RWPE2 (cell line): ENCODE measurements at places on chromosomes 2 and 18.
A peak's percentile ranks its signal among the peaks of the same experiment; 100 is the strongest.

GRCh38 chr2:231186325-231186724, 12.1 kb upstream of the ARMC9 start:
- no peaks in the 10 kb centered on the region for H3K36me3 ChIP-seq
- no peak overlapping the region for H3K4me3 ChIP-seq
- no peak for DNase-seq

DNA sequence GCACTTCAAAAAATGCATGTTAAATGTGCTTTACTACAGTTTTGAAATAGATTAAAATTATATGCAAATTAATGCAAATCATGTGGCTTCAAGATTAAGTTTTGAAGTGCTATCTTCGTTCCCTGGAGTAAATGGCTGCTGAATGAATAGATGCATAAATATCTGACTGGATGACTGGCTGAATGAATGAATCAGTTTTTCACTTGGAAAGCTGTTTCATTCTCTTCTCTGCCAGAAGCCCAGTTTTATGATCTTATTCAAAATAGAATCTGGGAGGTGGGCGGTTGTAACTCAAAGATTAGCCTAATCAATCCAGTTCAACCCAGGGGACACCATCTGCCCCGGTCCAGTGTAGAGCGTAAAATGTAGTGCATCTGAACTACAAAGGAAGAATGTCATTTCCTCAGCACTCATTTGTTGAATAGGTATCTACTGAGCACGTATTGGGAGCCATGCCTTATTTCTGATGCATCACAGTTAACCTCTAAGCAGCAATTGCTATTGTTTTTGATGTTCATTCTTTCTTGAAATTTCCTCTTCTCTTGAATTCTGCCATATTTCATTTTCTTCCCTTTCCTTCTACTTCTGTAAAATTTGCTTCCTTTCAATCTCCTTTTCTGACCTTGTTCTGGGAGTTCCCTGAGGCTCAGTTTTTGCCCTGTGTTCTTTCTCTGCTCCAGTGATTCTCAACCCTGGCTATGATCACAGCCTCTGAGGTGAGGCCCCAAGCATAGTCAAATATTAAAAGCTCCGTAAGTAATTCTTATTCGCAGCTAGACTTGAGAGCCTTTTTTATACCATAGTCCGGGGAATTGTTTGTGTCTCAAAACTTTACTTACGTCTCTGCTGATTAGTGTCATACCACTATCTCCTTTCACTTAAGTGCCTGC, 282.7 kb downstream of the PARD3B start:
- DNase-seq: no peak
- no peaks in the 10 kb centered on the region for H3K27me3 ChIP-seq
- no peak overlapping the region for H3K27ac ChIP-seq
- no peak overlapping the region for H3K4me3 ChIP-seq

- H3K36me3 ChIP-seq: peaks cover 13% of the 10 kb centered on the region
- H3K27me3 ChIP-seq: no peaks in the 10 kb centered on the region
- no peak for DNase-seq
- H3K27ac ChIP-seq: peak overlapping the region; percentile 55
- peak overlapping the region; percentile 61 for H3K4me3 ChIP-seq
- H3K4me1 ChIP-seq: peaks cover 10% of the 10 kb centered on the region
Observed at GRCh38 chr18:36828157-36828629, 609 bp downstream of the TPGS2 start.

GRCh38 chr18:58544616-58545337, 84.1 kb downstream of the ALPK2 start:
- H3K36me3 ChIP-seq: no peaks in the 10 kb centered on the region
- H3K4me1 ChIP-seq: peaks cover 36% of the 10 kb centered on the region
- DNase-seq: no peak
- H3K27ac ChIP-seq: peak overlapping the region; percentile 38
- no peak overlapping the region for H3K4me3 ChIP-seq

- H3K36me3 ChIP-seq: no peaks in the 10 kb centered on the region
- H3K27ac ChIP-seq: no peak overlapping the region
- no peak for DNase-seq
- H3K4me3 ChIP-seq: no peak overlapping the region
- no peaks in the 10 kb centered on the region for H3K27me3 ChIP-seq
- peaks cover 4% of the 10 kb centered on the region for H3K4me1 ChIP-seq
Observed at GRCh38 chr2:59701271-59701994, 852.0 kb downstream of the BCL11A start.

DNA sequence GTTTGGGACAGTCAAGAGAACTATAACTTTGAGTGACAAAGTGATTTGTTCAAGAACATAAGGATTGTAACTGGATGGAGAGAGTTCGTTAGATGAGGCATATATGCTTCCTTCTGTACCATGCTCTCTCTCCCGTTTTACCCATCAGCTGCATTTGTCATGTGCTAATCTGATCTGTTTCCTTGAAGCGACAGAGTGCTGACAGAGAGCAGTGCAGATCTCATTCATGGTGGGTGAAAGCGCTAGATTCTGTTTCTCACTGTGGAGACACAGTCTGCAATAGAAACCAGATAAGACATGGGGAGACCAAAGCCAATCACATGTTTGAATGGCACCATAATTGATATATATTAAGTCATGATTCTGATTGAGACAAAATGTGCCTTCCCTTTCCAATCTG, 456.6 kb upstream of the CELF4 start:
- DNase-seq: no peak
- H3K27me3 ChIP-seq: no peaks in the 10 kb centered on the region
- no peak overlapping the region for H3K4me3 ChIP-seq
- H3K36me3 ChIP-seq: no peaks in the 10 kb centered on the region
